ENCODE measurements at places on chromosomes 13 and 19. TPM values are rescaled to one million over a fixed set of nuclear protein-coding genes. Genes with fewer than 3 reads are reported as not detected.
A peak's percentile ranks its signal among the peaks of the same experiment; 100 is the strongest.

Gene ZNF296
- total RNA-seq: not detected

Gene CGB1
- not detected for total RNA-seq

Gene PLIN4
- 41.3 TPM for total RNA-seq

Gene IL4I1
- 0.41 TPM for total RNA-seq

Gene ZNF264
- total RNA-seq: 26.3 TPM

Gene AZU1
- not detected for total RNA-seq

Gene ZNF709
- 2.4 TPM for total RNA-seq

Gene PDX1
- not detected for total RNA-seq

Gene ZNF578
- total RNA-seq: 2.5 TPM

Gene FFAR2
- total RNA-seq: not detected

GRCh38 chr13:96130818-96131340, 41.0 kb downstream of the HS6ST3 start:
- DNase-seq: no peak

DNA sequence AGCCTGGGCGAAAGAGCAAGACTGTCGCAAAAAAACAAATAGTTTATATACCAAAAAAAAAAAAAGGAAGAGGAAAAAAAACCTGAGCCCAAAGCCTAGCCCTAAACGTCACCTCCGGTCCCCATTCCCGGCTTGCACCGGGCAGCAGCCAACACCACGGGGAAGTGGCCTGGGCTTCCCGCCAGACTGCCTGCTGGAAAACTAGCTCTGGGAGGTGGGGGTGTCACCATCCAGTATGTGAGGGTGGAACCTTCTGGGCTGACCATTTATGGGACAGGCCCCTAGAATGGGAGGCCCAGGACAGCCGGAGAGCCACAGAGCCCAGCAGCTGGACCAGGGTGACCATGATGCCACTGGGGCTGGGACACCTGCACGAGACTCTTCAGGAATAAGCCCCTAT, 37.3 kb downstream of the IL12RB1 start:
- peak; percentile 92 for DNase-seq

GRCh38 chr19:34131100-34131499, 41.2 kb upstream of the LSM14A start:
- no peak for DNase-seq

GRCh38 chr13:19834704-19835103, 28.7 kb downstream of the ZMYM5 start:
- no peak for DNase-seq

DNA sequence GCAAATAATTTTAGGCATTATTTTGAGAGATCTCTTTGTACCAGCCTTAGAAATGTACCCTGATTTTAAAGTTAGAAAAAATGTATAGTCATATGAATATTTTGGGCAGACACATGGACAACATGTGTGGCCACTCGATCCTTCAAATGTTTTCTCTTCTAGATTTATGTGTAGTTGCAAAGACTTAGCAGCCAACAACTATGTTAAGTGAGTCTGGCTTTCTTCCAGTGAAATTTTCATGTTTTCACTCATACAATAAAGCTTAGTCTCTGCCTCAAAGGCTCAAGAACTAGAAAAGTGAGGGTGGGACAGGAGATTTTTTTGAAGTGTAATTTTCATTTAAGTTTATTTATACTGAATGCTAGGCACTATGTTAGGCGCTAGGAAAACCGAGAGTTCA, 207.7 kb upstream of the DACH1 start:
- no peak for DNase-seq

- no peak for DNase-seq
These were observed 137.3 kb upstream of the ZNF507 start for GRCh38 chr19:32208060-32208459.

DNA sequence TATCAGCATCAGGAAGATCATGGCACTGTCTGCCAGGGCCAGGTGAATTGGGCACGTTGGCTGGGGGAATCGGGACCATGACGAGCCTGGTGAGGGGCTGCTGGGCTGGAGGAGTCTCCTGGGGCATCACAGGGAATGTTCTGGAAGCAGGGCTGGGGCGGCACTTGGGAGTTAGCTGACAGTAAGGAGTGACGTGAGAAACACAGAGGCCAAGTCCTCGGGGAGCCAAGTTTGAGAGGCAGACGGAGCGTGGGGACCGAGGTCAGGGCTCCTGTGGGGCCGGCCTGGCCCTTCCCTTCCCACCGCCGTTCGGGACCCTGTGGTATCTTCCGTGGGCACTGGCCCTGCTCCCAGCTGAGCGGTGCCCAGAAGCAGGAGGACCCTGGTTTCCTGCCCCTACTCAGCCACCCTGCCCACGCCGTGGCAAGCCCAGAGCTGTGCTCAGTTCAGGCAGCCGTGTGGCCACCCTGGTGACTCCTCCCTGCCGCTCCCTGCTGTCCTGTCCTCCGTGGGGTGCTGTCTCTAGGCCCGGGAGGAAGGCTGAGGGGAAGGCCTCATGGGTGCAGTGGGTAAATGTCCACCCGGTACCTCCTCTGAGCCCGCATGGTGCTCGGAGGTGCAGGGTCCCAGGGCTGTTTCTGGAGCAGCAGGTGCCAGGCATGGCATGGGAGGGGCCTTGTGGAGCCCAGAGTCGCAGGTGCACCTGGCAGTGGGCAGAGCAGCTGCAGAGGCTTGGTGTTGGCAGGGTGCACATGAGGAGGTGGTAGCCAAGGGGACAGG, 25.2 kb downstream of the CRTC1 start:
- DNase-seq: no peak

GRCh38 chr19:47798904-47799266, 5.5 kb downstream of the TPRX1 start:
- no peak for DNase-seq

- DNase-seq: no peak
These were observed at the start of gene FAM187B for GRCh38 chr19:35228177-35228930. Gene FAM187B (minus strand): TSS chr19:35228739. CDS start chr19:35228680, 59 bp downstream.

- no peak for DNase-seq
These were observed 103.0 kb downstream of the DNAJC15 start for GRCh38 chr13:43126420-43126819.
